Activated CD4-positive, alpha-beta T cell treated with anti-CD3 and anti-CD28 coated beads, Interleukin-2, Interleukin-6, amounts not matched to agents 100 ng/mL and 50 ng/mL, durations not matched to agents 16 hours and 8 hours (primary cell): ENCODE measurements at places on chromosomes 1 and 21.

DNA sequence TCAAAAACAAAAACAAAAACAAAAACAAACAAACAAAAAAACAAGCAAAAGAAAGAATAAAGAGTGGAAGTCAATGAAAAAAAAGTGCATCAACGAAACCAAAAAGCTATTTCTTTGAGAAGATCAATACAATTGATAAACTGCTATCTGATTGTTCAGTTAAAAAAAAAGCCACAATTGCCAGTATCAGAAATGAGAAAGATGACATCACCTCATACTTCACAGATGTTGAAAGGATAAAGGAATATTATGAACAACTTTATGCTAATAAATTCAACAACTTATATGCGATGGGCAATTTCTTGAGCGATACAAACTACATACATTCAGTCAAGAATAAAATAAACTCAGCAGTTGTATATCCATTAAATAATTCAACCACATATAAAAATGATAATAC is 2.2 kb upstream of the LRRC3 start:
- DNase-seq: no peak

DNA sequence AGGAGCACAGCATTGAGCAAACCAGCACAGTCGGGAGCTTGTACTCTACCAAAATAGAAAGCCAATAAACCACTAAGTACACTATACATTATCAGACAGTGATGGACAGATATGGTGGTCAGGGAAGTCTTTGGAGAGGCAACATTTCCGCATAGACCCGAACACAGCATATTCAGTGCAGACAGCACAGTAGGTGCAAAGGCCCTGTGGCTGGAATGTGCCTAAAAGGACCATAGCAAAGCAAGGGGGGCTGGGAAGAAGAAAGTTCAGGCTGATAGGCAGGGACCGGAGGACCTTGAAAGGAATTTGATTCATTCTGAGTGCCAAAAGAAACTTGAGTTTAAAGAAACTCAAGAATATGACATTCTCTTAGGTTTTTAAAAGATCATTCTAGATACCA is 92.0 kb upstream of the GALNT2 start:
- no peak for DNase-seq

GRCh38 chr21:30014886-30015285 is 75.1 kb upstream of the GRIK1 start:
- DNase-seq: no peak

- DNase-seq: peak; percentile 66
Measured at GRCh38 chr1:226064816-226065248, 2.3 kb downstream of the H3-3A start.
